Immature natural killer cell (primary cell): ENCODE measurements at places on chromosomes 12 and 14.

GRCh38 chr12:122604993-122605392 is 77.9 kb downstream of the KNTC1 start:
- no peak for DNase-seq

DNA sequence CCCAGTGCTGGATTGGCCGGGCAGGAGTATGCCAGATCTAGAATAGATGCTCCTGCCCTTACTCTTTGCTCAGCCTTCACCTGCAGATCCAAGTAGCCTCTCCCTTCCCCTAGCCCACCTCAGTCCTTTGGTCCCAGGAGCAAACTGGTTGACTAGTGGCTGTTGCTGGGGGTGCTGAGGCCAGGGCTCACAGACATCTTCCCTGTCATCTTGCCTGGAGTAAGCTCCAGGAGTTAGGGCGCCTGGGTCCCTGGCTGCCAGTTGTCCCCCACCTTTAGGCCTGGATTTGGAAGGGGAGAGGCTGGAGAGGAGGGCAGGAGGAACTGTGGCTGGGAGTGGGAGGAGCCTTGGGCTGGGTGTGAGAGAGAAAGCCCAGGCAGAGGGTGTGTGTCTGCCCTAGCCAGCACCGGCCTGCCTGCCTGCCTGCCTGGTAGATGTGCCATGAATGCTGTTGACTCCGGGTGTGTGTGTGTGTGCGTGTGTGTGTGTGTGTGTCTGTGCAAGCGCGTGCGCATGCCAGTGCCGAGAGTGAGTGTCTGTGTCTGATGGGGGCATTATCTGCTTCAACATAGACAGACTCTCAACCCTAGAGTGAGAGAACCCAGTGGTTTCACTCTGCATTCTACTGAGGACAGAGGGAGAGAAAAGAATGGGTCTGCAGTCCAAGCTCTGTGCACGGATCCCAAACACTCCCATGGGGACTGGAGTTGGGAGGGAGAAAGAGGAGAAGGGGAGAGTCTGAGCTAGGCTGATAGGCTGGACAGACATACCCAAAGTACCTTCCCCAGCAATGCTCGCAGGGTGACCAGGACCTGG is 845 bp upstream of the RARG start:
- peak; percentile 37 for DNase-seq

DNA sequence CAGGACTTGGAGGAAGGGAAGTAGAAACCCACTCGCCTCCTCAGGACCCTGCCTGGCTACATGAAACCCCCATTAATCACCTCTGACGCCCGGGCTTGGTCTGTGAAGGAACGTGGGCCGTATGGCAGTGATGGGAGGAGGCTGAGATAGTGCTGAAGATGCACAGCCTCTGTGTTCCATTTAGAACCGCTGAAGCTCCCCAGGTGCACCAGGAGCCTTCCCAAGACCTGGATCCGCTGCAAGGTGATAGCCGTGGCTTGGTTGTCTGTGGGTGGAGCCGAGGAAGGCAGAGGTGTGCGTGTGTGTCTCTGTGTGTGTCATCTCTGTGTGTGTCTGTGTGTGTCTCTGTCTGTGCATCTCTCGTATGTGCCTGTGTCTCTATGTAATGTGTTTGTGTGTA is 293.1 kb downstream of the CACNA1C start:
- no peak for DNase-seq

DNA sequence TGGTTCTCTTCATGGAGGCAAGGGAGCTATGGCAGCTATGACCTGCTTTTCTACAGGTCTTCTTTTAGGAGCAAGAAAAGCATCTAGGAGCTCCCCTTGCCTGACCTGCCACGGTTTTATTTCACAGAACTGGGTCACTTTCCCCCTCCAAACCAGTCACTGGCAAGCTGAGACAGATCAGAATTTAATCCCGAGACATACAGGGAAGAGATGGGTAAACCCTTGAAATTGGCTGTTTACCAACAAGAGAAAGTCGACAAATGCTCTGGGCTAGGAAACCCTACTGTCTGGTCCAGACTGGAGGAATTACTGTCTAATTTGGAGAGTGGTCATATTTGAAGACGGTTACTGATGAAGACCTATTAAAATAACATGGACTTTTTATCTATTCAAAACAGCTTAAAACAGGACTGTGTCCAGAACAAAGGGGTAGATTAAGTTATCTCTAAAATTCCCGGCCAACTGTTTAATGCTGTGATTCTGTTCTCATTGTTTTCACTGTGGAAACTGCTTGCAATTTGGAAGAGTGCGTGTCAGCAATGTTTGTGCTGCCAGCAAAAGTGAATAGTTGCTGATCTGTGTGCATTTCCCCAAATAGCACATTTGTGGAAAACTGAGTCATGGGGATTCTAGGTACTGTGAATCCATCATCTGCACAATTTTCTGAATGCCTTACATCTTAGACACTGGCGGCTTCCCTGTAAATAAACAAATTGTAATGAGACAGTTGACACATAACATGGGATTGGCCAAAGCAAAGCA is 73.4 kb upstream of the EEA1 start:
- no peak for DNase-seq

- DNase-seq: no peak
Measured at GRCh38 chr12:15763328-15763727, 25.9 kb downstream of the EPS8 start.

DNA sequence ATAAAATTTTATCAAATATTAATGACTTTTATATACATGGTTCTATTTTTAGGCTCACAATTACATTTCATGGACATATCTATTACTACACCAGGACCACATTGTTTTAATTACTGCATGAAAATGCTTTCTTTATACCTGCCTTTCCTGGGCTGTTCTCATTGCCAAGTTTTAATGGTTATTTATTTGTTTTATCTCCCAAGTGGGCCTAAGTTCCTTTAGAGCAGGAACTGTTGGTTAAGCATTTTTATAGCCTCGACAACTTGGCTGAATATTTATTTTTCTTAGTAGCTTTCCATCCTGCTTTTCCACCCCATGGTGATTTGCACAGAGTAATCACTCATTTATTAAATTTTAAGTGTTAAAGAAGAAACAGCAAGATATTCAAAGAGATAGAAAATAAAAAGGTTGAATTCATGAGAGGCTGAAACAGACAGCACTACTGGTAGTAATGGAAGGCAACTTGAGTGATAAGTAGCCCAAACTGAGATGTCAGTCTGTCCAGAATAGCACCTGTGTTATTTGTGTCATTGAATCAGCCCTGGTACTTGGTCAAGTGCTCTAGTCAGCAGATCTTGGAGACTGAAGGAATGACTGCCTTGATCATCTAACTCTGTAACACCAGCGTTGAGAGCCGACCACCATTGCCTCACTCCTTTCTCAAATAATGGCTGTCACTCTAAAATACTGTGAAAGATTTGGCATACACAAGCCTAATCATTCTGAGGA is 119.1 kb upstream of the EGLN3 start:
- no peak for DNase-seq

- DNase-seq: no peak
Measured at GRCh38 chr14:75236901-75237419, 41.7 kb upstream of the FOS start.

GRCh38 chr12:48750769-48751356 is 34.4 kb upstream of the CCNT1 start:
- DNase-seq: no peak

DNA sequence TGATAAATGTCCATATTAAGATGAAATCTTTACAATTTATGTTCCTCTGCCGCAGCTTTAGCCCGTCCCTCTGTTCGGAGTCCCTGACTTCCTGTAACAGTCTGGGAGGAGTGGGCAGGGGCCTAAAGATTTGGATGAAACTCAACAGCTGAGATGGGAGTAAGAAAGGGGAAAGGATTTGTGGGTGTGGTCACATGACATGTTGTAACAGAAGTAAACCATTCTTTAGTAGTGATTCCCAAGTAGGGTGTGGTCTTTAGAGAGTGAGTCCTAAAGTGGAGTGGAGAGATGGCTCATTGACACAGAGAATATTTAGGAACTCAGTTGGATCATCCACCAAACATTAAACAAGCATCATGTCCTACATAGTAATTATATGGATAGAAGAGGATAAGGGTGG is 12.9 kb downstream of the TMEM117 start:
- DNase-seq: no peak

DNA sequence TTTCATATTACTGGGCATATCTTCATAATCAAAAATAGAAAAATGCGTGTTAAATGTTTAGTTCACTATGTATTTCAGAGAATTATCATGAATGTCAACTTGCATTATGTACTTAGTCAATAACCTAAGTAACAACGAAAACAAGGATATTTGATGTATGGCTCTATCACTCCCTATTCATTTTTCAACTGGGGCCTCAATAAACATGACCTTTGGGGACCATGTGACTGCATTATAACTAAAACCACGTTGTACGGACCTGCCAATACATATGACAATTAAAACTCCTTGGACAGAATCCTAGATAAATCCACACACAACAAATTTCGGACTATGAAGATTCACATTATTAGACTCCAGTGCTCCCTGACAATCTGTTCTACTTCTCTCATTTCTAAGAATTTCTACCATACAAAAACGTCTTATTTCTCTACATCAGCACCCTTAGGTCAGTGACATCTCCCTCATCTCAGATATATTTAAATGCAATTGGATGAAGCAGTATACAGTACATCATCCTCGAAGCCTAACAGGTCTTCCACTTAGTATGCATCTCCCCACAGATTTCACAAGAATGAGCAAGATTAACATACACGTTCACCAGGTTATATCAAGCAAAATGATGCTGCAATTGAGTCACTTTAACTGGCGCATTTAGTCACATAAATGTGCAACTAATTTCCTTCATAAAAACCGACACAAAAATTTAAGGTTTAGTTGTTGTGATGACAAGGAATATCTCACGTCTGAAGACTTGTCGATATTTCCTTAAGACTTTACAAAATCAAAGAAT is 1.5 kb downstream of the UBE2N start:
- no peak for DNase-seq

GRCh38 chr12:11500861-11501230 is 105.5 kb upstream of the PRB2 start:
- DNase-seq: no peak

DNA sequence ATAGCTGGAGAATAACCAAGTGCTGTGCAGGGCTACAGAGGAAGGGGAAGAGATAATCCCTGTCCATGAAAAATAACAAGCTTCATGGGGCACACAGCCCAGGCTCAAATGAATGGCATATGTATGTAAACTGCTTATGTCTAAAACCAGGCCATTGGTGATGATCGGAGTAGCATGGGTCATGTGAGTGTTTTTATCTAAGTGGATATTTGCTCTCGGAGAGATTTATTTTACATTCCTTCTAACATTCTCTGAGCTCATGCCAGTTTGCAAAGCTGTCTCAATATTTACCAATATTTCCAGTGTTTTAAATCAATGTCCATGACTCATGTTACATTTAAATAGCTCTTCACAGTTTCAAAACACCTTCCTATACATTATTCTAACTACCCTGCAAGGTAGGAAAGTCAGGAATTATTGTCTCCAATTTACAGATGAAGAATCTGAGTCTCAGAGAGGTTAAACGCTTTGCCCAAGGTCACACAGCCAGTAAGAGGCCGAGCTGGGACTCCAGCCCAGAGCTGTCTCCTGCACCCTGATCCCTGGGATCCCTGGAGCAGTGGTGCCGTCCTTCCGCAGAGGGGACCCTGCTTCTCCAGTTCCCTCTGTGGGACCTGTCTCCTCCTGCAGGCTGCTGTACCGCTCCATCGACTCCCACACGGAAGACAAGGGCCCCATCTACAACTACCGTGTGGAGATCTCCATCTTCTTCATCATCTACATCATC is 186.7 kb upstream of the FKBP4 start:
- DNase-seq: no peak

- no peak for DNase-seq
Measured at GRCh38 chr12:112616469-112617152, 174.9 kb upstream of the RPH3A start.

DNA sequence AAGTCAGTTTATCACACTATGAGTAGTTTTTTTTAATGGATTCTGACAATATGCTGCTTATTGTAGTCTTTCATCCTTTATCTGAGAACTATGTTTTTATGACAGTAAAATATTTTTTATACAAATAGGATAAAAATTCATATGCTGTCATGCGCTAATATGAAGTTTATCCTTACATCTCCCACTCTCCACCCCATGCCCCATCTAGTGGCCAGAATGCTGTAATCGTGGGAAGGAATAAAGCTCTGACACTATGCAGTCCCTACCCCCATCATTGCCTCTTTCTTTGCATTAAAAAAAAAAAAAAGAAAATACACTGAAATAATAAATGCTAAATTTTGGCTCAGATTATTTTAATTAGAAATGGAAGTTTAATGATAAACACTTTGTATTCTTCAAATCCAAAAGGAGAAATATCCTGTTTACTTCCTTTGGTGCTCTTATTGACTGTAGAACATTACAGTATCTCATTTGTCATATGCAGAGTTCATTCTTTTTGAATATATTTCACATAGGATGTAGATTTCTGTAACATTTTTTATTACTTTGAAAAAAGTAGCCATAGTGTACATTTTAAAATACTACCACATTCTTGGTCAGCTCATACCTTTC is 145.9 kb upstream of the SLCO1C1 start:
- no peak for DNase-seq

DNA sequence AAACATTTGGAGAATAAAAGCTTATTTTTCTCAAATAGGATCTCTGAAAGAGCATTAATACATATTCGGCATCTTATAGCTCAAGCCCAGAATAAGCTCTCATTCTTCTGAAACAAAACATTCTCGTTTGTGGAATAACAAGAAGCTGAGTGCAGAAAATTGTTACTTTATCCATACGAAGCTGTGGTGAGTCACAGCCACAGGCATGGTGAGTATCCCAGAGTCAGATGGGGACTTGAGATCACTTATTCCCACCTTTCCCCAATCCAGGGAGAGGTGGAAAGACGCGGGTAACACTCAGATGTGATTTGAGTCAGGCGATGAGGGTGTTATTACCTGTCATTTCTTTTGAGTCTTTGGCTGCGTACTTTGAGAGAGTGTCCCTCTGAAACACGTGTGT is 214.6 kb upstream of the TMEM132C start:
- DNase-seq: no peak

DNA sequence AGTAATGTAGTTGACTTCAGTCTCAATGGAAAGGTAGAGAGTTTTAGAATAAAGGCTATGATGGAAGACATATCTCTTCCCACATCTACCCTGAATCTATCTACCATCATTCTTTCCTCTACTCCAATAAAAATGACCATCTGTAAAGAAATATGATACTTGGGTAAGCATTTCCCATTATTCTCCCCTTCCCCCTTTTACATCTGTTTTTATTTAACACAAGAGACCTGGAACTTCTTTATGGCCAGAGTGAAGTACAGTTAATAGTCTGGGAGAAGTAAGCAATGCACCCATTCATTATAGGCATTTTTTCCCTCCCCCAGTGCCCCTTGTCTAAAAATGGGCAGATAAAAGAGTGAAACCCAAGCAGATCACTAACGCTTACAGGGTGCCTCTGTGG is 6.5 kb downstream of the TPH2 start:
- DNase-seq: no peak
